Fibroblast of skin of back (primary cell): ENCODE measurements at places on chromosomes 16 and 17.
A peak's percentile ranks its signal among the peaks of the same experiment; 100 is the strongest.

DNA sequence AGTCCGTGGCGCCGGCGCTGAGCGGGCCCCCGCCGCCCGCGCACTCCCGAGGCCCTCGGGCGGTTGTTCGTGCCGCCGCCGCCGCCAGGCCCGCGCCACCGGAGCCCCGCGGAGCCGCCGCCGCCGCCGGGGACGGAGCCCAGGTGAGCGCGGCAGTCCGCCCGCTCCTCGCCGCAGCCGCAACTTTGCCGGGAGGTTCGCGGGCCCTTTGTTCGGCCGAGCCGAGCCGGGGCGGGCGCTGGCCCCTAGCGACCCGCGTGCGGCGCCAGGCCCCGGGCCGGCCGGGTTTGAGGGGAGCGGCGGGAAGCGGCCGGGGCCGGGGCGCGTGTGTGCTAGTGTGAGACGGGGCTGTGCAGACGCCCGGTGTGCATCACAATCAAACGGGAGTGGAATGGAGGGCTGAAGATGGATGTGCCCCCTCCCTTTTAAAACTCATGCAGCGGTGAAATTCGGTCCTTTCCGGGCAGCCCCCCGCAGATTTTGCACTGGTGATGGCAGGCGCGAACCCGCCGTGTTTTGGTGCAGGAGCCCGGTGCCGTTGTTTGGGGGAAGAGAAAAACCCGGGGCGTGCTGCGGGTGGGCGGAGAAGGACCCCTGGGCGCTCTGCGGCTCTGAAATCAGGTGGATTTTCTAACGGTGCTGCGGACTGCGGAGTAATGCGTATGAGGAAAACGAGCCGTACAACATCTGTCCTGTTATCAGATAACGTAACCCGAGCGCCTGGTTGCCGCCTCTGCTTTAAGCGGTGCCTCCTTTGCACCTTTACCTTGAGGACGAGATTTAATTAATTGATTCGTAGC, 823 bp downstream of the TNRC6C start:
- DNase-seq = no peak

- DNase-seq = no peak
Measured at GRCh38 chr17:81332118-81332834, 37.2 kb upstream of the SLC38A10 start.

DNA sequence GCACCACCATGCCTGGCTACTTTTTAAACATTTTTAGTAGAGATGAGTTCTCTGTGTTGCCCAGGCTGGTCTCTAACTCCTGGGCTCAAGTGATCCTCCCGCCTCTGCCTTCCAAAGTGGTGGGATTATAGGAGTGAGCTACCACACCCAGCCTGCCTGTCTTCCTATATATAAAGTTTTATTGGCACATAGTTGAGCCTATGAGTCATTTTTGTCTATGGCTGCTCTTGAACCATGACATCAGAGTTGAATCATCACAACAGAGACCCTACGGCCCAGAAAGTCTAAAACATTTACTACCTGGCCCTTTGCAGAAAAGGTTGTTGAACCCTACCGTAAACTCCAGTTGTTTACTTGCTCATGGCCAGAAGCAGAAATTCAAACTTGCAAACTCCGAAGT, 7.9 kb downstream of the SEPTIN12 start:
- DNase-seq = peak; percentile 13

- DNase-seq = no peak
Measured at GRCh38 chr17:73187203-73187769, 5.6 kb upstream of the COG1 start.

DNA sequence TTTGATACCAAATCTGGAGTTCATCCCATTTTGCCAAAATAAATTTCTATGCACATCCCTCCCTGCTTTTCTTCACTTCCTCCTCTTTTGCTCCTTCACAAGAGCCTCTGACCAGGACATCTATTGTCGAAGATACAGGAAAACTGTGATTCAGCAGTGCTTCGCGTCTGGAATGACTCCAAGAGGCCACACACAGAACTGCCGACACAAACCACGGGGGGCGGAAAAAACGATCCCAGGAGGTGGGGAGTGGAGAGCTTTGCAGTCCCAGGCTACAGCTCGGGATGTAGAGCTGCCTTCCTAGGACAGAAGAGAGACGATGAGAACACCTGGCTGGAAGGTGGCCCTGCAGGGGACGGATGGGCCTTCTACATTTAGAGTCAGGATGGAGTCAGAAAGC, 102.8 kb downstream of the XYLT1 start:
- peak; percentile 91 for DNase-seq

DNA sequence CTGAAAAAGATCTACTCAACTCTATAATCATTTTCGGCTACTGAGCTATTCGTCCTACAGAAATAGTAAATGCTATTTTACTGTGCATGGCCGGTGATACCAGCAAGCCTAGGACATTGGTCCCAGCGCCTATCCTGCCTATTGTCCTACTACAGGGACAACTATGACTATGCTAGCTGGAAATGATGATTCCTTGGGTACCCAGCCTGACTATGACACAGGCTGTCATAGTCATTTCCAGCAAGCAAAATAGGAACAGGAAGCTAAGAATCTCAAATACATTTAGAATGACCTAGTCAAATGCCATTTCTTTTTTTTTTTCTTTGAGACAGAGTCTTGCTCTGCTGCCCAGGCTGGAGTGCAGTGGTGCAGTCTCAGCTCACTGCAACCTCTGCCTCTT, 33.7 kb upstream of the HSBP1 start:
- peak; percentile 25 for DNase-seq

- DNase-seq = no peak
Measured at GRCh38 chr16:66278604-66279262, 87.8 kb upstream of the CDH5 start.

- DNase-seq = no peak
Measured at GRCh38 chr17:55144518-55144917, 120.2 kb upstream of the HLF start.

DNA sequence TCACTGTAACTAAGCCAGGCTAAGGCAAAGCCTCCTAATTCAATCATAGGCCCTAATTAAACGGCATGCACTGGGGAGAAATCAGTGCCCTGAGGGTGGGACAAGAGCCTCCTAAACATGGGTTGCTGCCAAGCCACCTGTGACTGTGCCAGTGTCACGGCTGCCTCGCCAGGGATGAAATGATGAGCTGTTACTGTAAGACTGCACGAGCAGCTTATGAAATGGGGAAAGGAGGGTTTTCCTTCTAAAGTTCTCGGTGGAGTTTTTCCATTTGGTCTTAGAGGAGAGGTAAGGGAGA, 12.7 kb downstream of the TMEM11 start:
- no peak for DNase-seq

DNA sequence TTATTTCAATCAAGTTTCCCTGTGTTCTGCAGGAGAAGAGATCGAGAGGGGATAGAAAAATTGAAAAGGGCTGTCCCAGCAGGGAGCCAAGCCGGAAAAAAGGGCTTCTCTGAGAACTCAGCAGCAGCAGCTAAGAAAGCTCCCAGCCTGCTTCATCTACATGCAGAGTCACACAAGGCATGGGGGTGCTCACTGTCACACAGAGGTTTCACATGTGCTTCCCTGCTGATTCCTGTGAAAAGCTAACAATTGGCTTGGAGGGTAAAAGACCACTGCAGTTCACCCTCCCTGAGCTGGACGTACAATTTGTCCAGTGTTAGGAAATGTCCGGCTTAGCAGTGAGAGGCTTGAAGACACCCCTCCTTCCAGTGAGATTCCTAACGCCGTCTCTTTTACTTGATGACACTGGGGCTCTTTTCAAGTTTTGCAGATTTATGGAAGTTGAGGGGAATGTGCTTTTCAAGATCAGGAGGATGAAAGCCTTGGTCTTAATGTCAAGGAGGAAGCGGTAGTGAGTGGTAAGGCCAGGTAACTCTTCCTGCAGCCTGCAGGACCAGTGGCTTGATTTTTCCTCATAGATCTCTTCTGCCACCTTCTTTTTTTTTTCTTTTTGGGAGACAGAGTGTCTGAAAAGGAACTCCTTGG, 85.6 kb downstream of the WNT3 start:
- peak; percentile 31 for DNase-seq

GRCh38 chr16:72992142-72992601, 55.8 kb downstream of the ZFHX3 start:
- no peak for DNase-seq

DNA sequence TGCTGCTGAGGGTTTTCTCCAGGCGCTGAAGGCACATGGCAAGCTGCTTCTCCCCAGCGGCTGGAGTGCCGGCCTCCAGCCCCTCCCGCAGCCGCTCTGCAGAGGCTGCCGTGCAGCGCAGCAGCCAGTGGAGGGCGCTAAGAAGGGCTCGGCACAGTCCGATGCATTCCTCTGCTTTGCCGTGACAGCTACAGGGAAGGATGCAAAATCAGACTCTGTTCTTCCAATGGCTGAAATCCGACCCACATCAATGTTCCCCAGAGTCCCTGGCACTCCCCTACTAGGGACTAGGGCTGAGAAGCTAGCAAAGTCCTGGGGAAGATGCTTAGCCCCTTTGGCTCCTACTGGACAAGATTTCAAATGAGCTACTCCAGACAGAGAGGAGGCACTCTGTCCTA, 19.0 kb downstream of the MED24 start:
- peak; percentile 58 for DNase-seq

DNA sequence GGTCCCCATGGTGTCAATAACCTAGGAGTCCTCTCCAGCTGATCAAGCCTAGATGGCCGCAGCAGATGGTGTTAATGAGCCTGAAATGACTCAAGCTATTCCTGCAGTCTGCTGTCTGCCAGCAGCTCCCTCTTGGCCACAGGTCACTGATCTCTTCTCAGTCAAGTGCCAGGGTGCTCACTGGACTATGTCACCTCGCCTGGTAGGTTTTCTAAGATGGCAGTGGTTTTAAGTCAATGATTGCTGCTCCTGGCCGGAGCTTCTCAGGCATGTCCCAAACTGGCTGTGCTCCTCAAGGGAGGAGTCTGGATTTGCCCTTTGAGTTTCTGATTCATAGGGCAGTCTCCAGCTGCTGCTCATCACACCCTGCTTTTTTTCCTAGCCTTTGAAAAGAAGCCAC, 58.6 kb upstream of the SHISA6 start:
- no peak for DNase-seq

- DNase-seq = no peak
Measured at GRCh38 chr17:70217571-70217970, 48.2 kb downstream of the KCNJ2 start.

DNA sequence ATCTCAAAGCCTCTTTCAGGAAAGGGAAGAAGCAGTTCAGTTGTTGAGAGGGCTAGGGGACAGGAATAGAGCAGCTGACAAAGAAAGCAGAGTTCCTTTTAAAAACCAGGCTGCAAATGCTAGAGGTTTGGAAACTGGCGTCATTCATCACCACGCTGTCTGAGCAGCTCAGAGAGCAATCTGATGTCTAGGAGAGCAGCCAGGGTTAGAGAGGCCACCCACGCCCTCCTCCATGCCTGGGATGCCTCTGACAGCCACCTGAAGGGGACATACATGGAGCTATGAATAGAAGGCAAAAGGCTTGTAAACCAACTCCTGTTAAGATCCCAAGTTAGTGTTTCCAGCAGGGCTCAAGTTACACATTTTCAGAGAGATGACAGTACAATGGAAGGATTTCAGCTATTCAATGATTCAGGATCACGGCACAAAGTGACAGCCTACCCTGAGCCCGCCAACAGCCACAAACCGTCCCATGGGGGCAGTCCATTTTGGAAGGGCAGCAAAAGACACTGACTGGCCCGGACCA, 12.4 kb downstream of the RAB5C start:
- DNase-seq = peak; percentile 93

GRCh38 chr17:58250344-58251011, 12.1 kb downstream of the LPO start:
- DNase-seq = no peak

DNA sequence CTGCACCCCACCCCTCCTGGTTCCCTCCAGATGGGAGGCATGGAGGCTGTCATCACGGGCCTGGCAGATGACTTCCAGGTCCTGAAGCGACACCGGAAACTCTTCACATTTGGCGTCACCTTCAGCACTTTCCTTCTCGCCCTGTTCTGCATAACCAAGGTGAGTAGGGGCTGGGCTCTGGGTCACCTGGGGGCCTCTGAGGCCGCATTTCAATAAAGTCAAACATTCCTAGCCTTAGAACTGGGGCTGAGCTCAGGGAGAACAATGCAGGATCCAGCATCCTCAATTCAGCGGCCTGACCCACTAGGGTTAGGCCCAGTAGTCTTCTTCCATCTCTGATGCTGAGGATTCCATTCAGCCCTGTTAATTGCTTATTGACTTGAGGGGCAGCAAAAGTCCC, 42.1 kb downstream of the SLC6A2 start:
- DNase-seq = no peak

DNA sequence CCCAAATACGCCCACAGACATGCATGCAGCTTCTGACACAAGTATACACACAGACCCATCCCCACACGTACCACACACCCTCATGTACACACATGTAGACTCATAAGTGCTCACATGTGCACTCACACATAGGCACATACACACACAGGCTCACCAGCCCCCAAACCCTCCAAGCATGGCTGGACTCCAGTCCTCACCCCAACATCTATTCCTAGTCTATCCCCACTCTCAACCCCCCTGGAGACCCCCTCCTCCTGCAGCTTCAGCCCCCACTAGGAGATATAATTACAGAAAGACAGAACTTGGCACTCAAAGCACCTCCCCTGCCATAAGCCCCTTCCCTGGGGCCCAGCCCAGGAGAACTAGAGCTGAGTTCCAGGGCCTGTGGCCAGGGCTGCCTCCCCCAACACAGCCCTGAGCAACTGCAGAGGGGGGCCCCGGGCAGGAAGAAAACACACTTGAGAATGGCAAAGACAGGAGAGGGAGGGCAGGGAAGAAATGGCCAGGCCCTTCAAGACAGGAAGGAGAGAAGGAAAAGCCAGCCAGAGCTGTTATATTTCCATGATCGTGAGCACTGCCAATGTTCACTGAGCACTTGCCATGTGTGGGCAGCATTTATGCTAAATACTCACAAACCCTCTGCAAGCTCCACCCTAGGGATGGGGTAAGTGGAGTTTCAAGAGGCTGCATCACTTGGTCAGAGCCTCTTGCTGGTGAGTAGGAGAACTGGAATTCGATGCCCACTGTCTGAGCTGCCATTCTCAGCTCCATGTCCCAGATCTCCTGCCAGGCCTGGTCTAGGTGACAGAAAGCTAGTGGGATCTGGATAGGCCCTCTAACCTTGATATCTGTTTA, 224.5 kb downstream of the ZNF423 start:
- peak; percentile 83 for DNase-seq

- no peak for DNase-seq
Measured at GRCh38 chr17:45425984-45426413, 6.7 kb downstream of the ARHGAP27 start.
